Endothelial cell (in vitro differentiated cells): ENCODE measurements at places on chromosomes 11 and 22.

DNA sequence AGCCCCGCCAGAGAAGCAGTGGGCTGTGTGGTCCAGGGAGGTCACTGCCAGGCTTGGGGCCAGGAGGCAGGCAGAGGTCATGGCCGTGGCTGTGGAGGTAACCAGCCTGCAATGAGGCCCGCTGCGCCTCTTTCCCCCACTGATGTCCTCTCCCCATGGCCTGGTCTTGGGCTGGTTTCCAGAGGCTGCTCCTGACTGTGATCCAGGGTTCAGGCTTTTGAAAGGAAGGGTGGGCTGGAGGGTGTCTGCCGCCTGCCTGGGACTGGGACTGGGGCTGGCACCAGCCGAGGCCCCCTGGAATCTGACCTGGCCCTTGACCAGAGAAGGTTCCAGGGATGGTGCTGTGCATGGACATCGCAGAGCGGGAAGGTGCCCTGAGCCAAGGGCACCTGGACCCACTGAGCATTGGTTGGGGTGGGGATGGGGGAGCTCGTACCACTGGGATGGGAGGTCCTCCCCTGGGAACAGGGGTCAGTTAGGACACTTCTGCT lies 59.6 kb upstream of the THY1 start:
- DNase-seq, result no peak

DNA sequence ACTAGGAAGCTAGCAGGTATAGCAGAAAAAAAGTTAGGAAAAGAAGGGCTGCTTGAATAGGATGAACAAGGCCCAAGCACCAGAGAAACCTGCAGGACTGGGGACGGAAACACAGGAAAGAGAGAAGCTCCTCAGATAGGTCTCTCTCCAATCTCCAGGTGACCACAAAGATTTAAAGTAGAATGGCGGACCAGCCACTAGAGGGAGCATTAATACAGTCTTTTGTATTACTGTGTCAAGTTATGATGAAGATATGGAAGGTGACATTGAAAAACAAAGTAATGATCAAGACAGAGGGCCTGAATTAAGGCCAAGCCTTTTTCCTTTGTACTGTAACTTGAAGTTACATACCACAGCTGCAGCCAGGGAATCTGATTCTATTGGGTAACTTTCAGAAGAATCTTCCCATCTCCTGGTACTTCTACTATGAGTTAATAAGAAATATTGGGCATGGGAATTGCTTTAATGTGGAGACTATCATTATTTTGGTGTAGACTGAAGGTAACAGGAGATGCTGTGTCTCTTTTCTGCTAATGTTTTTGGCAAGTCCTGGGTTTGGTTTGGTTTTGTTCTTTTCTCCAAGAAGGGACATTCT lies 33.8 kb downstream of the OR2AG2 start:
- peak; percentile 31 for DNase-seq

DNA sequence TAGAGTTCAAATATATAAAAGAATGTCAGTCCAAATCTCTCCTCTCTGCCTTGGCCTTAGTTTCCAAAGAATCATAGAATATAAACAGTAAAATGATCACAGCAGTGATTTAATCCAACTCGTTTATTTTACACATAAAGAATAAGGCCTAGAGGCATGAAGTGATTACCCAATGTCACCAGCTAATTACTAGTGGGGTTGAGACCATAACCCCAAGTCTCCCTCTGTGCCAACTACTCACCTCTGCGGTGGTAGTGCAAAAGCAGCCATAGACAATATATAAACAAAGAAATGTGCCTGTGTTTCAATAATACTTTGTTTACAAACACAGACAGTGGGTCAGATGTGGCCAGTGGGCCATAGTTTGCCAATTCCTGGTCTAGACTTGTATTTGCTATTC lies 96.6 kb upstream of the FAT3 start:
- no peak for DNase-seq

DNA sequence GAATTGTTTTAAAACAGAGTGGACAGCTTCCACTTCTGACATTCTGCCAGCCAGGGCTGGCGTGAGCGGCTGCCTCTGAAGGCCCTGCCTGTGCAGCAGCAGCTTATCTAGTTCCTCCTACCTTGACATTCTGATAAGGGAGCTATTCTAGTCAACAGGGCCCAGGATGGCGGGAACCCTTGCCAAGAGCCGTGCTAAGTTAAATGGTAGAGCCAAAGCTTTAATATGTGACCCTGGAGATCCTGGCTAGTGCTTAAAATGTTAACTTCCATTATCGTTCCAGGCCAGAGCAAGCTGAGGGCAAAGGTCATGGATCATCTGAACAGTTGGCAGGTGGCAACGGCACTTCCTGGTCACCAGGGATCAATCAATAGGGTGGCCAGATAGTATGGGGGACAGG lies 3.5 kb downstream of the KCNJ5 start:
- no peak for DNase-seq

- no peak for DNase-seq
Observed at GRCh38 chr11:36822829-36823228, 224.8 kb upstream of the RAG2 start.

GRCh38 chr11:13061294-13061990 lies 52.3 kb downstream of the RASSF10 start:
- no peak for DNase-seq

DNA sequence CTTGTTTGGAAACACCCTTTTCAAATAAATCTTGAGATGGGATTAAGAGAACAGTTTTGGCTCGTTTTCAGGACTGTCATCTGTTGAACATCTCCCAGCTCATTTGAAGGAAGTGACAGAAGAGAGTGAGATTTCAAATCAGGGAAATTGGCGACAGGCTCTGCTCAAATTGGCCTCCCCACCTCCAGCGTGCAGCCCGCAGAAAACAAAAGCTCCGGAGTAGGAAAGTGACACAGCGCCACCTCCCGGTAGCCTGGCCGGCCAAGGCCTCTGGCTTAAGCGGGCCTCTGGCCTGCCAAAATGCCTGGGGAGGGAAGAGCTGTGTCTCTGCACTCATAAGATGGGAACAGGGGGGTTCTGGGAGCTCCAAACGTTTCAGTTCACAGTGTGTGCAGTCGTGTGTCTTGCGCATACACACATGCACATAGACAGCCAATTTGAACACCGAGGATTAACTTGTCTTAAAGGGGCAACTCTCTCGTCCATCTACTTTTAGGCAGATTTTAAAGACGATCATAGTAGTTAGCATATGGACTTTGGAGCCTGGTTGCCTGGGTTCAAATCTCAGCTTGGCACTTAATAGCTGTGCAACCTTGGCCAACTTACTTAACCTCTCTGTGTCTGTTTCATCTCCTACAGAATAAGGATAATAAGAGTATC lies 132.7 kb upstream of the RCN1 start:
- DNase-seq, result peak; percentile 84

- DNase-seq, result no peak
Observed at GRCh38 chr11:111001986-111002611, 243.4 kb upstream of the POU2AF2 start.

GRCh38 chr22:47965896-47966295 lies 1203.4 kb downstream of the TBC1D22A start:
- DNase-seq, result no peak

- no peak for DNase-seq
Observed at GRCh38 chr11:27717801-27718229, 17.6 kb upstream of the BDNF start.

DNA sequence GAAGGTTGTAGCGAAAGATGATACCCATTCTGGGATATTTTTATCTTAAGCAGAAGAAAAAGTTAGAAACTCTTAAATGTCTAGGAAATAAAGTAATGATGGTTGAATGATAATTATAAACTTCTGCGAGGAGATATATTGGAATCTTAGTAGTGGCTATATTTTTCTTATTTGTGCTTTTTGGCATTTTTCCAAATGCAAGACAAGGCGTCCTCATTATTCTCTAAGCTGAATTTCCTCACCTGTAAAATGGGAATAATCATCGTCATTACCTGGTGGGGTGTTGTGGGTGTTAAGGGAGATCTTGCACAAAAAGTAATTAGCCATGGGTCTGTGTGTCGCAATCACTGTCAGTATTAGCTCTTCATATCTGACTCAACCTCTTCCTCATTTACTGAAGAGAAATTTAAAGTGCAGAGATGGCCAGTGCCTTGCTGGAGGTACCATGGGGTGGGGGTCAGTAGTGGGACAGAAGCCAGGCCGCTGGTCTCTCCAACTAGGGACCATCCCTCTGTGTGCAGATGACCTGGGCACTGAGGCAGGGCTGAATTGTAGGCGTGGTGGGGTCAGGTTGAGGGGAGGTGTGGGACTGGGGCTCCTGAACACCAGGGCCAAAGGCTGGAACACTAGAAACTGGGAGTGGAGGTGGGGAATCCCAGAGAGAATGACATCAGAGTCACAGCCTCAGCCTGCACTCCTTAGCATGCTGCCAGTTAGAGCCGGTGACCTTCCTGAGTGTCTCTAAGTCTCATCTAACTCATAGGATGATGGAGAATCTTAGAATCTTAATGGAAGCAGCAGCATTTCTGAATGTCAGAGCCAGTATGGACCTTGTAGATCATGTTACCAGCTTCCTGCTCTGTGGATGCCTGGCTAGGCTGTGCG lies 4.1 kb downstream of the PITPNM1 start:
- no peak for DNase-seq

GRCh38 chr22:48691431-48691851 lies 1136.2 kb downstream of the BRD1 start:
- no peak for DNase-seq

DNA sequence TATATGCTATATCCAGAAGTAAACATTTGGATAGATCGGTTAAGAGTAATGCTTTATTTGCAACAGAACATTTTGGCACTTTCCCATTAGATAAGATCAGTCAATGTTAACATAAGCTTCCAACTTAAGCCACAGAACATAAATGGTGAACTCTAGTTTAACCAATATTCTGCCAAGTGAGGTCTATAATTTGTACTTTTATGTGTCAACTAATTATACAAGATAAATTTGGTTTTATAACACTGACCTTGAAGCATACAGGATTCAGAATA lies 23.5 kb upstream of the BLID start:
- no peak for DNase-seq

DNA sequence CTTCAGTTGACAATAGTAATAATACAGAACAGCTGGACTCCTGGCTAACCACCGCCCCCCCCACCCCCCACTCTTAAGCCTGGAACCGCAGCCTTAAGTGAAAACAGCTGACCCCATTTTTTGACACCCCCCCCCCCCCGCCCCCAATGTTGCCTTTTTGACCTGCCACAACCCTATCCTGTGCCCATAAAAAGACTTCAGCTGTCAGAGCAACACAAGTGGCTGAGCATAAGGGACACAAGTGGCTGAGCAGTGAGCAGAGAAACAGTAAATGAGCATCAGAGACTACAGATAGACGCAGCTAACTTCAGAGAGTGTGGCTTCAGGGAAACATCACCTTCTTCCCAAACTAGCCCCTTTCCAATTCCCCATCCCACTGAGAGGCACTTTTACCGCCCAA lies 1493.8 kb downstream of the LRRC4C start:
- DNase-seq, result no peak

DNA sequence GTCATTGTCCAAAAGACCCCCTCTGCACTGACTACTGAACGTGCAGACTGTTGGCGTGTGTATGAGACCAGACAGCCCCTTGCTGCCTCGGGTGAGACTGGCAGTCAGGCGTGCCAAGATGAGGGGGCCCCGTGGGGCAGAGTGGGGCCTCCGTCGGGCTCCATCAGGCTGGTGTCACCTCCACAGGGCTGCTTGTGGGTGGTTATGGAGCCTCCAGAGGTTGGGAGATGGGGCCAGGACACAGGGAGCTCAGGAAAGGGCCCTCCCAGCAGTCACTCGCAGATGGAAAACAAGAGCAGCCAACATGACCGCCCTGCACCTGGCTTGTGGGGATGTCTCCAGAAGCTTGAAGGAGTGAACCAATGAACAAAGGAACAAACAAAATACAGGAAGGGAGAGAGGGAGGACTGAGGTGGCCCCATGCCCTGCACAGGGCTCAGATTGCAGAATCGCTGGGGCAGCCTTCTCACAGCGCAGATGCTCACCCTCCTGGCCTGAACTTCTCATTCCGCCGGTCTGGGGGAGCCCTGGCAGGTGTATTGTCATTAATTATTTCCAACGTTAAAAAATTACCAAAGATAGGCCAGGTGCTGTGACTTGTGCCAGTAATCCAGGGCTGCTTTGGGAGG lies 5.5 kb upstream of the PHLDA2 start:
- DNase-seq, result no peak

DNA sequence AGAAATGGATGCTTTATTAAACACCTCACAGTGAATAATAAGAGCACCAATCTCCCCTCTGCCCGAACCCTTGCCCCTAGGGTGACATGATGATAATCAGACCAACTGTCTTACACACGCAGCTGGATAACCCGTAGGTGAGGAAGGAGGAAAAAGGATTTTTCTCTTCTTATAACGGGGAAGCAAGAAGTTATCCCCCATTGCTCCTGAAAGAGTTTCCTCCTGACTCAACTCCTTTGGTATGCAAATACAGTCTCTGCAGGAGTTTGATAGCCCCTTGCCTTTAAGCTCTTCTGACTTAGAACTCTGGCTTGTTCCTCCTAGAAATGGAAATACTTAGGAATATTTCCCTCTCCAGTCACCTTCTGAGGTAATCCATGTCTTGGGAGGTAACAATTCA lies 455.8 kb downstream of the TMEM135 start:
- no peak for DNase-seq

GRCh38 chr22:23913306-23913660 lies 19.1 kb downstream of the MIF start:
- no peak for DNase-seq

GRCh38 chr11:43269254-43269918 lies 42.4 kb upstream of the API5 start:
- no peak for DNase-seq

DNA sequence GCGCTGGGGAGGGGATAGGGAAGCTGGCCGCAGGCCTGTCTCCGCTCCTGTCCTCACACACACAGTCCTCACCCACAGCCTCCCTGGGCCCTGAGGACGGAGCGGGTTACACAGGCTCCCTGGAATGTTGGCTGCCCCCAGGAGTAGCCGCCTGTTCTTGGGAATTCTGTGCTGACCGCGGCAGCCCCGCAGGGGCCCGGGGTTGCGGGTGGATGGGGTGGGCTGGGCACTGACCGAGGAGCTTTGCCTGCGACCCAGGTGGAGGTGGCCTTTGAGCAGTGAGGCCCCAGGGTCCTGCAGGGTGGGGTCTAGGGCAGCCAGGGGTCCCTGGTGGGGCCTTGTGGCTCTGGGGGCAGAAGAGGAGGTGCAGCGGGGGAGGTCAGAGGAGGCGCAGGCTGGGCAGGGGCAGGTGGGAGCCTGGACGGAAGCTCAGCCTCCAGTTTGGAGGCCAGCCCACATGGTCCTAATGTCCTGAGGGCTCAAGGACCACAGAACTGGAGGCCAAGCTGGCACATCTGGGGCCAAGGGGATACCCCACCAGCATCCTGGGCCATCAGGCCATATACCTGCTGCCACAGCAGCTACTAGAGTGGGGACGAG lies 6.6 kb upstream of the MRGPRG start:
- DNase-seq, result no peak

GRCh38 chr22:31250740-31251600 lies 38.9 kb downstream of the LIMK2 start:
- DNase-seq, result no peak
